ENCODE measurements at places on chromosomes 6 and 20. TPM values are rescaled to one million over a fixed set of nuclear protein-coding genes. Genes with fewer than 3 reads are reported as not detected.

DNA sequence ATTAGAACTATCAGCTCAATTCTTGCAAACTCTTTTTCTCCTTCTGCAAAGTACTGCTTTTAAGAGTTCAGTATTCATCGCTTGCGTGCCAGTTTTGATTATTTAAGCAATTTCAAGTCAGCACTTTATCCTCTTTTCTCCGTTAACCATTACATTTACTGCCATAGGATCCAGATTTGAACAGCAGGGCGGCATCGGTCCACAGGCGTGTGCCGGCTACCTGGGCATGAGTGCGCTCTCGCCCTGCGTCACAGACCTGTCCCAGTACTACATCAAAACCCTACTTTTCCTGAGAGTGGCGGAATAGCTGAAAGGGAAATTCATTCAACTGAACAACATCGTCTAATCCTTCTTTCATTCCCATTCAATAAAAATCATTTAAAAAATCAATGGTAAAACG is 53.4 kb downstream of the MYLK4 start:
- H3K27me3 ChIP-seq = no peaks in the 10 kb centered on the region
- no peaks in the 10 kb centered on the region for H3K36me3 ChIP-seq
- no peak for DNase-seq
- no peak overlapping the region for H3K27ac ChIP-seq
- H3K4me3 ChIP-seq = no peak overlapping the region
- no peaks in the 10 kb centered on the region for H3K4me1 ChIP-seq

DNA sequence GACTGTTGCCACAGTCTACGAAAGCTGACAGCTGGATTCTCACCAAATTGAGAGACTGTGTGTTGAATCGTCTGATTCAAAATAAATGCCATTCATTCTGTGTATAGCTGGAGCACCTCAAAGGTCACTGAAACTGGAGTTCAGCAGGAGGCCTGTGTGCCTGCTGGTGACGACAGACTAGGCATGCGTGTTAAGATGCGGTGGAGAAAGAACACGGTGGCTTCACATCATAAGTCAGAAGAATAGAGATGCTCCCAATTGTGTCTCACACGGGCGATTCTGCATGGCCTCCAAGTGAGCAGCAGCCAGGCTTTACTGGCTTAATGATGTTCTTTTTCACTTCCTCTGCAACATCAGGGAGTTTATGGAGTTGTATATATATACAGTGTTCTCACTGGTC is 32.3 kb downstream of the SNHG17 start:
- no peak overlapping the region for H3K4me3 ChIP-seq
- H3K36me3 ChIP-seq = no peaks in the 10 kb centered on the region
- no peaks in the 10 kb centered on the region for H3K4me1 ChIP-seq
- DNase-seq = no peak
- no peaks in the 10 kb centered on the region for H3K27me3 ChIP-seq
- H3K27ac ChIP-seq = no peak overlapping the region

DNA sequence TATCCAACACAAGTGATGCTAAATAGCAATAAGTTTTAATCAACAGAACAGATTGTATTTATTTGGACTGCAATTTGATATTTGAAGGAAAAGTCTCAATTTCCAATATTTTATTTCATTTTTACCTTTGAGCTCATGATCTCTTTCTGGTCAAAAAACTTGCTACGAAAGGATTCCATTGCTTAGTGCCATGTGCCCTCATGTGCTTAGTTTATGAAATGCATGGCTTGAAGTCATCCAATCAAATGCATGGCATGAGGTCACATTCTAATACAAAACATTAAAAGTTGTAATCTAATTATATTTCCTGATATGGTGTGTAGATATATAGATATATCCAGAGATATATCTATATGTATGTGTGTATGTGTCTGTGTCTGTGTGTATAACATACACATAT is 321.2 kb upstream of the ADGRB3 start:
- H3K27me3 ChIP-seq = no peaks in the 10 kb centered on the region
- no peaks in the 10 kb centered on the region for H3K4me1 ChIP-seq
- H3K4me3 ChIP-seq = no peak overlapping the region
- no peaks in the 10 kb centered on the region for H3K36me3 ChIP-seq

GRCh38 chr6:33860706-33861474 is 57.1 kb upstream of the MLN start:
- no peak for DNase-seq
- H3K4me3 ChIP-seq = no peak overlapping the region
- no peak overlapping the region for H3K27ac ChIP-seq
- H3K27me3 ChIP-seq = no peaks in the 10 kb centered on the region
- no peaks in the 10 kb centered on the region for H3K36me3 ChIP-seq

GRCh38 chr20:44810391-44811149 is at the start of gene RIMS4:
TSS of gene RIMS4 (minus strand) at chr20:44810546. CDS start at chr20:44810271, 275 bp downstream.
- peaks cover 4% of the 10 kb centered on the region for H3K4me1 ChIP-seq
- no peak within 1 kb of the TSS for H3K27ac ChIP-seq
- no peak for DNase-seq
- no peak within 1 kb of the TSS for H3K4me3 ChIP-seq
- no peaks in the 10 kb centered on the region for H3K36me3 ChIP-seq

DNA sequence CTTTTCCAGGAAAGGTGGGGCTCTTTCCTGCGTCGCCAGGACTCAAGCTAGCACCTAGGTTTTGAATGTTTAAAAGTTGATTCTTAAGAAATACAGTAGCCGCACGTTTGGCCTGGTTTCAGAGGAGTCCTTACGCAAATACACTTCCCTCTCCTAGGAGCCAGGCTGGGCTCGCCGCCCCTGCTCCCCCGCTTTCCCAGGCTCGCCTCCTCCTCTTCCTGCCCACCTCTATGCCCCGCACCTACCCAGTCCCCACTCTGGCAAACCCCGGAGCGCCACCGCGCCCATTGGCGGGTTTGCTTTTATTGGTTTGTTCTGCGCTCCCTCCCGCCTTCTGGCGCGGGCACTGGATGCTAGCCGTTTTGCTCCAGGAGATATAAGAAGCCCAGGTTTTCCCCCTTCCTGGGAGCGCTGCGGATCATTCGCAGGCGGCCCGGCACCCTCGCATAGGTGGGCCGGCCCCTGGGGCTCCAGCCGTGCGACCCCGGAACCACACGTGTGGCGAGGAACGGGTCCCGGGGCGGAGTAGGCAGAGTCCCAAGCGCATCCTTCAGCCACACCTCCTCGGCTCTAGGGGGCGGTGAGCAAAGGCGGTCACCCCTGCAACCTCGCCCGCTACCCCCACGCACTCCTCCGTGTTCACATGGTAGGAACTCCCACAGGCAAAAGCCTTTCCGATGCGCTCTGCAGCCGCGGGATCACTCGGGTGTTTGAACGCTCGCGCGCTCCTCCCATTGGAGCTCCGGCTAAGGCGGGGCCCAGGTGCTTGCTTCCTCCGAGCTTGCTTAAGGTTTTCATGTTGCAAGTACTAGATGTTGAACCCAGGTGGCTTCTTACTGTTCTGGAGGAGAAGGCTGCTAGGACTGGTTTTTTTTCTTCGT is 119.0 kb downstream of the RTN4IP1 start:
- peak; percentile 58 for DNase-seq
- peaks cover 38% of the 10 kb centered on the region for H3K4me1 ChIP-seq
- H3K27ac ChIP-seq = no peak overlapping the region
- H3K4me3 ChIP-seq = no peak overlapping the region
- H3K27me3 ChIP-seq = no peaks in the 10 kb centered on the region

DNA sequence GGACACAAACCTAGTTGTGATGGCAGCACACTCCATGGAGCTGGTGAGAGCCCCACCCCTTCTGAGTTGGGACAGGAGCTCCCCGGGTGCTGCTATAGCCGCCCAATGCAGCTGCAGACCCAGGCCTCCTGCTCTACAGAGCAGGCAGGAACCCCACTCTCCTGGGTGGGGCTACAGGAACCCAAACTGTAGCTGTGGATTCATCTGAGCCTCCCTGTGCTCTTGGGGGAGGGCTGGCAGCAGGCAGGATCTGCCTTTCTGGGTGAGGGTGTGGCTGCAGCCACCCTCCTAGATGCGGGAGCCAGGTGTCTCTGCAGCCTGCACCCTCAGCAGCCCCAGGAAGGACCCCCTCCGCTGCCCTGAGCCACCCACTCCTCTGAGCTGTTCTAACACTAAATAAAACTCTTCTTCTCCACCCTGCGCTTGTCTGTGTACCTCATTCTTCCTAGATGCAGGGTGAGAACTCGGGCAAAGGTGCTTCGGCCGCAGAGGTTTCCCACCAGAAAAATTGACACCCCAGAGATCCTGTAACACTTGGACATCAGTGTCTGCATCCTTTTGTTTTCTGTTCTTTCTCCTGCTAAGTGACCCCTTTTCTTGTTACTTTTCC is 55.2 kb upstream of the KIF13A start:
- no peak overlapping the region for H3K27ac ChIP-seq
- H3K4me3 ChIP-seq = no peak overlapping the region
- no peaks in the 10 kb centered on the region for H3K27me3 ChIP-seq
- DNase-seq = no peak
- no peaks in the 10 kb centered on the region for H3K36me3 ChIP-seq
- no peaks in the 10 kb centered on the region for H3K4me1 ChIP-seq

DNA sequence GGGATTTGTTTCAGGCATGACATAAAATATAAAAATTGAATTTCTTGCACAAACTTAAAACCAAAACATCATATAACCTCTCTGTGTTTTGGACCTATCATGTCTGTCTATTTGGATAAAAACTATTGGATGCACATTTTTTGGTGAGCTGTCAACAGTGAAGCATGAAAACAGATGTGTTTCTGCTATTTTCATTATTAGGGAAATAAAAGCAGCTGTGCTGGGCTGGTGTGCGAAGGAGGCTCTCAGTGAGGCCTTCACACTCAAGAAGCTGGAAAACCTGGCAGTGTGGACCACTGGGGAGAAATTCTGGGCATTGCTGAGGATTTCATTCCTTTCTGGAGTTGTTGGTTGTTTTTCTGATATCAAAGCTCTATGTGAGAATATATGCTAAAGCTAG is 395.3 kb downstream of the GJA1 start:
- H3K27ac ChIP-seq = no peak overlapping the region
- no peak for DNase-seq
- H3K27me3 ChIP-seq = no peaks in the 10 kb centered on the region
- H3K4me3 ChIP-seq = no peak overlapping the region
- H3K36me3 ChIP-seq = no peaks in the 10 kb centered on the region
- peaks cover 8% of the 10 kb centered on the region for H3K4me1 ChIP-seq

DNA sequence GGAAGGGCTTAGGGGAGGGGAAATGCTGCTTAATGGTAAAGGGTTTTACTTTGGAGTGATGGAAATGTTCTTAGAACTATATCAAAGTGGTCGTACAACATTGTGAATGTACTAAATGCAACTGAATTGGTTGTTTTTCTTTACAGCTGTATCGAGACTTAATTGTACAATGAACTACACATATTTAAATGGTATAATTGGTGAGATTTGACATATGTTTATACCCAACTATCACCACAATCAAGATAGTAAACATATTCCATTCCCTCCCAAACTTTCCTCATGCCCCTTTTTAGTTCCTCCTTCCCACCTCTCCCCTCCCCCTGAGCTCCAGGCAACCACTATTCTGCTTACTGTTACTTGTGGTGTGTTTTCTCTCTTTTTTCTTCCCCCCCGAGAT is 44.0 kb downstream of the SCAND1 start:
- H3K27ac ChIP-seq = no peak overlapping the region
- no peaks in the 10 kb centered on the region for H3K27me3 ChIP-seq

DNA sequence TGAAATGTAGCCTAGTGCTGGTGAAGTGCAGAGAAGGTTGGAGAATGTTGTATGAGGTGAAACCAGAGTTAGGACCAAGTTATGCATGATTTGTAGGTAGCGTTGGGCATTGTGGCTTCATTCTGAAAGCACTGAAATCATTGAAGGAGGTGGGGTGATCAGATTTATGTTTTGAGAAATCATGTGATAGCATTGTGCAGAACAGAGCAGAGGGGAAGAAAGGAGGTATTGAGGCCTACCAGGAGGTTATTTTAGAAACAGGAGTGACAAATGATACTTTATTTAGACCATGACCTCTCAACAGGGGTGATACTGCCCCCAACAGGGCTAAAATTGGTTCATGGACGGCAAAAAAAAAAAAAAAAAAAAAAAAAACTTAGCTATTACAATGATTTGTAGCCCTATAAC is 15.6 kb upstream of the HMGN3 start:
- DNase-seq = no peak
- no peaks in the 10 kb centered on the region for H3K36me3 ChIP-seq
- no peak overlapping the region for H3K4me3 ChIP-seq
- no peak overlapping the region for H3K27ac ChIP-seq
- H3K27me3 ChIP-seq = no peaks in the 10 kb centered on the region

GRCh38 chr6:28001751-28002150 is 44.7 kb downstream of the OR2B6 start:
- DNase-seq = no peak
- H3K27ac ChIP-seq = no peak overlapping the region
- H3K27me3 ChIP-seq = peaks cover 4% of the 10 kb centered on the region
- H3K36me3 ChIP-seq = no peaks in the 10 kb centered on the region
- no peaks in the 10 kb centered on the region for H3K4me1 ChIP-seq
- H3K4me3 ChIP-seq = no peak overlapping the region

- no peaks in the 10 kb centered on the region for H3K36me3 ChIP-seq
- no peak overlapping the region for H3K27ac ChIP-seq
- peaks cover 11% of the 10 kb centered on the region for H3K4me1 ChIP-seq
- no peak for DNase-seq
Observed at GRCh38 chr6:36757206-36757605, 59.6 kb downstream of the RAB44 start.

DNA sequence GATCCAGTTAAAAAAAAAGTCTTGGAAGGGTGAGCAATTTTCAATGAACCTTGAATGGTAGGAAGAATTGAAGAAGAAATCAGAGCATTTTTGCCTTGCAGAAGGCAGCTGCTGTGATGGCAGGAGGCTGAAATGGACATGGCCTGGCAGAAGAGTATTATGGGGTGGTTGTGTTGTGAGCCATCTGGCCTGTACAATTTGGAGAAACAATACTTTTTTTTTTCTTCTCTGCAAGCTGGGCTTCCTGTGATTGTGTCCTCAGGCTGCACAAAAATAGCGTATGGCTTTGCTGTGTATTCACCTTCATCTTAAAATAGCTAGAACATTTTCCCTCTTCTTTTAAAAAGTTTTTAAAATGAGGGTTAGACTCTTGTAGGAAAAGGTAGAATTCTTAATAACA is 21.4 kb downstream of the SYCP2L start:
- no peaks in the 10 kb centered on the region for H3K36me3 ChIP-seq
- H3K27me3 ChIP-seq = no peaks in the 10 kb centered on the region
- H3K4me3 ChIP-seq = no peak overlapping the region

GRCh38 chr6:35461270-35461669 is 6.9 kb upstream of the RPL10A start:
- no peaks in the 10 kb centered on the region for H3K36me3 ChIP-seq
- DNase-seq = no peak
- no peaks in the 10 kb centered on the region for H3K4me1 ChIP-seq
- H3K27me3 ChIP-seq = no peaks in the 10 kb centered on the region
- no peak overlapping the region for H3K27ac ChIP-seq
- no peak overlapping the region for H3K4me3 ChIP-seq

- no peaks in the 10 kb centered on the region for H3K36me3 ChIP-seq
- no peak within 1 kb of the TSS for H3K27ac ChIP-seq
- H3K4me1 ChIP-seq = peaks cover 43% of the 10 kb centered on the region
- H3K27me3 ChIP-seq = peaks cover 78% of the 10 kb centered on the region
- no peak within 1 kb of the TSS for H3K4me3 ChIP-seq
- no peak for DNase-seq
Observed at GRCh38 chr6:108165714-108166663, at the start of gene NR2E1. TSS of gene NR2E1 (plus strand) at chr6:108166022. CDS start at chr6:108166766, 744 bp downstream.

SIRPA gene
- 20.1 TPM for total RNA-seq

MDFI gene
- 4.9 TPM for total RNA-seq

ARMC12 gene
- not detected for total RNA-seq

WFDC5 gene
- total RNA-seq = not detected
